Activated CD8-positive, alpha-beta memory T cell treated with anti-CD3 and anti-CD28 coated beads, Interleukin-2, amount 10 ng/mL, durations not matched to agents 7 days and 5 days (primary cell): ENCODE measurements at places on chromosomes 1 and 21. TPM values are rescaled to one million over a fixed set of nuclear protein-coding genes. Genes with fewer than 3 reads are reported as not detected.

WNT4 gene
- not detected for total RNA-seq

CDC42BPA gene
- 2.8 TPM for total RNA-seq

MIXL1 gene
- total RNA-seq = not detected

OPTC gene
- total RNA-seq = not detected

OR13G1 gene
- not detected for total RNA-seq

PCSK9 gene
- total RNA-seq = 0.07 TPM

PRKAA2 gene
- not detected for total RNA-seq

RNU1-3 gene
- 3,744 TPM for total RNA-seq

RNU1-2 gene
- 3,744 TPM for total RNA-seq

DNA sequence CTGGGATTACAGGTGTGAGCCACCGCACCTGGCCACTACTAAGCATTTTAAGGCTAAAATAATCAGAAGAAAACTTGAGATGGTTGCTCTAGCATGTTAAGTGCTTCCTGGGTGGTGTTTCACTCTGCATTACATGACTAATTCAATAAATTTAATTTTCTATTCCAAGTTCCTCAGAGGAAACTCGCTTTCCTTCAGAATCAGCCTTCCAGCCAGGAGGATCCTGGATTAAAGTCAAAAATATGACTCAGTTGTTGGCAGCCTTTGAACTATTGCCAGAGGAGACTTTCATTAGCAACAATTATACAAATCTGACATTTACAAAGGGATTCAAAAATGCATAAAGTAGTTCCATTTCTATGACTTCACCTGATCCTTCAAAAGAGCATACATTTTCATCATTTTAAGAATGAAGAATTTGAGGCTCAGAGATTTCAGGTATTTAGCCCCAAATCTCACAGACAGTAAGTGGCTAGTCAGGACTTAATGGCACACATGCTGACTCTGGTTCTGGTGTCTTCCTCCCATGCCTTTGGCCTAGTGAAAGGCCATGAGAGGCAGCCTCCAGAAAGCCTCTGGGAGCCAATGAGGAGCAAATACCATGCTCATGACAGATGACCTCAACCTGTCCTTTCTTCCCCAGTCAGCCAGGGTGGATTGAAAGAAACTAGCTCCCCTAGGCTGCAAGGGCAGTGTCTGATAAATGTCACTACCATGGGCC, 115.7 kb downstream of the MAP3K21 start:
- peaks cover 14% of the 10 kb centered on the region for H3K27me3 ChIP-seq
- no peak overlapping the region for H3K4me3 ChIP-seq
- no peak overlapping the region for H3K27ac ChIP-seq
- no peaks in the 10 kb centered on the region for H3K36me3 ChIP-seq
- H3K4me1 ChIP-seq = no peaks in the 10 kb centered on the region
- DNase-seq = no peak

DNA sequence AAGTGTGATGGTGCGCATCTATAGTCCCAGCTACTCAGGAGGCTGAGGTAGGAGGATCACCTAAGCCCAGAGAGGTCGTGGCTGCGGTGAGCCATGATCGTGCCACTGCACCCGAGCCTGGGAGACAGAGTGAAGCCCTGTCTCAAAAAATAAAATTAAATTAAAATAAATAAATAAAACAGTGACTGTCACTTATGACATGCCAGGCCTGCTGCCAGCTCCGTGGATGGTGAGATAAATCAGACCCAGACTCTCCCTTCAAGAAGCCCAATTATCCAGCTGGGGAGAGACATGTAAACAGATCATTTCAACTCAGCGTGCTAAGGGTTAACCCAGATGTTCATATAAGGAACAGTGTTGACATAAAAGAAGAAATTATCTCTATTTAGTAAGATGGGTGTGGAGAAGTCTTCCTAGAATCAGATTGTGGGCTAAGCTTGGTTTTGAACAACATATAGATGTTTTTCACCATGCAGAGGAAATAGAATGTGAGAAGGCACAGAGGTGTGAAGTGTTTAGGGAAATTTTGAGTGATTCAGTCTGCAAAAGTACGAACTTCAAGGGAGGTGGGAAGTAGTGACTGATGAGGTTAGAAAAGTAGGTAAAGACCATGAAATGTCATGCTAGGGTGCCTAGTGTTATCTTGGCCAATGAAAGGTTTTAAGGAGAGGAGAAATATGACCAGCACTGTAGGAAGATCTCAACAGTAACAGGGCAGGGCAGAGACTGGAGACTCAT, 18.3 kb downstream of the YARS1 start:
- H3K4me1 ChIP-seq = peaks cover 51% of the 10 kb centered on the region
- H3K27me3 ChIP-seq = no peaks in the 10 kb centered on the region
- H3K27ac ChIP-seq = peak overlapping the region; percentile 78
- no peak for DNase-seq
- H3K4me3 ChIP-seq = peak overlapping the region; percentile 4

DNA sequence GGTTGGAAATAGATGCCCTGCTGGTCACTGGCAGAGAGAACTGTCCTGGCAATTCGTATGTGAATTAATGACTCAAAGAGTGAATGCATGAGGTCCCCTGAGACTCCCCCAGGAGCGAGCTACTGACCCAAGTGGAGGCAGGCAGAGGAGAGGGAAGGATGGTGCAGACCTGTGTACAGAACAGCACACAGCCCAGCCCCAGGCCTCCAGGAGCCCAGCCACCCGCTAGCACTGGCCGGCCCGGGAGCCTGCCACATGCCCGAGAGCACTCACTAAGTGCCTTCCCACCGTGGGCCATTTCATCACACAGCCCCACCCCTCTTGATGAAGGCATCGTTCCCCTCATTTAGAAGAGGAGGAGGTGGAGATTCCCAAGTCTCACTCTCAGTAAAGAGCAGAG, 62.0 kb upstream of the IGSF21 start:
- no peaks in the 10 kb centered on the region for H3K4me1 ChIP-seq
- H3K4me3 ChIP-seq = no peak overlapping the region
- H3K27ac ChIP-seq = no peak overlapping the region
- no peaks in the 10 kb centered on the region for H3K27me3 ChIP-seq
- DNase-seq = no peak

DNA sequence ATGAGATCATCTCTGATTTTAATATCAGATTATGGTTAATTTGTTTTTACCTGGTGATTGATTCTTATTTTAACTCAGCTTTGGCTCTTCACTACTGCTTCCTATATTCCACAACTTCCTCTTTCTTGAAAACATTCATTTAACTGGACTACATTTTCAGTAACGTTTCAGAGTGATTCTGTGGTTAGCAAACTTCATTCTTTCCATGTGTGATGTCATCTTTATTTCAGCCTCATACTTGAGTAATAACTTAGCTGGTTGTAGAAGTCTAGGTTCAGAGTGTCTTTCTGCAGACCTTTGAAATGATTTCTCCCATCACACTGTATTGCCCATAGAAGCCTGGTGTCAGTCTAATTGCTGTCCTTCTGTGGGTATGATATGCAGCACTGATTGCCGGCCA, 36.0 kb upstream of the SLC35F3 start:
- no peak for DNase-seq
- H3K27ac ChIP-seq = no peak overlapping the region
- no peaks in the 10 kb centered on the region for H3K27me3 ChIP-seq
- no peaks in the 10 kb centered on the region for H3K36me3 ChIP-seq
- H3K4me3 ChIP-seq = no peak overlapping the region

DNA sequence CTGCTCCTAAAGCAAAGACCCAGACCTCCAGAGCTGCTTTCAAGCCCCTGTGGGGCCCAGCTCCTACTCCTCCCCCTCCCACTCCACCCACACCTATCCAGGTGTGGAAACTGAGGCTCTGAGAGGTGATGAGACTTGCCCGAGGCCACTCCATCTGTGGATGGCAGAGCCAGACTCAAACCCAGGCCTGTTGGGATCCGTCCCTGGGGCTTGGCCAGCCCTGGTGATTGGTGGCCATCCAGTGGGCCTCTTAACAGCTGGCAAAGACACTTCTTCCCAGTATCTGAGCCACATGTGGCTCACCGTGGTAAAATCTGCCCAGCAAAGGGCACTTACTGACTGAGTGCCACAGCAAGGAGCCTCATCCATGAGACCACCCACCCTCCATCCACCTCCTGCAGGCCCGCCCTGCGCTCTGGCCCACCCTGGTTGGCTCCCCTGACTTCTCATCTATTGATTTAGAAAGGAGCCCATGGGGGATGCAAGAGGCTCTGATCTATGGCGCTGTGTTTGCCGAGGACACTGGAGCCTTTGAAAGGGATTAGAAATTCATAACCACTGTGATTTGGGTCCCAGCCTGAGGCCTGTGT, 398.5 kb downstream of the PTPRU start:
- H3K4me1 ChIP-seq = no peaks in the 10 kb centered on the region
- peak; percentile 35 for DNase-seq

GRCh38 chr1:59272507-59272906, 24.4 kb upstream of the FGGY start:
- peaks cover 9% of the 10 kb centered on the region for H3K27me3 ChIP-seq
- no peak for DNase-seq
- H3K4me1 ChIP-seq = peaks cover 18% of the 10 kb centered on the region
- no peak overlapping the region for H3K27ac ChIP-seq

GRCh38 chr1:184483101-184483683, 96.4 kb downstream of the C1orf21 start:
- H3K27me3 ChIP-seq = peaks cover 3% of the 10 kb centered on the region
- H3K27ac ChIP-seq = no peak overlapping the region
- DNase-seq = no peak
- H3K36me3 ChIP-seq = peaks cover 2% of the 10 kb centered on the region

- H3K36me3 ChIP-seq = no peaks in the 10 kb centered on the region
- H3K4me3 ChIP-seq = no peak overlapping the region
- no peak for DNase-seq
- no peaks in the 10 kb centered on the region for H3K4me1 ChIP-seq
- H3K27ac ChIP-seq = no peak overlapping the region
- H3K27me3 ChIP-seq = peaks cover 8% of the 10 kb centered on the region
Measured at GRCh38 chr1:101365186-101365585, 128.4 kb downstream of the S1PR1 start.

DNA sequence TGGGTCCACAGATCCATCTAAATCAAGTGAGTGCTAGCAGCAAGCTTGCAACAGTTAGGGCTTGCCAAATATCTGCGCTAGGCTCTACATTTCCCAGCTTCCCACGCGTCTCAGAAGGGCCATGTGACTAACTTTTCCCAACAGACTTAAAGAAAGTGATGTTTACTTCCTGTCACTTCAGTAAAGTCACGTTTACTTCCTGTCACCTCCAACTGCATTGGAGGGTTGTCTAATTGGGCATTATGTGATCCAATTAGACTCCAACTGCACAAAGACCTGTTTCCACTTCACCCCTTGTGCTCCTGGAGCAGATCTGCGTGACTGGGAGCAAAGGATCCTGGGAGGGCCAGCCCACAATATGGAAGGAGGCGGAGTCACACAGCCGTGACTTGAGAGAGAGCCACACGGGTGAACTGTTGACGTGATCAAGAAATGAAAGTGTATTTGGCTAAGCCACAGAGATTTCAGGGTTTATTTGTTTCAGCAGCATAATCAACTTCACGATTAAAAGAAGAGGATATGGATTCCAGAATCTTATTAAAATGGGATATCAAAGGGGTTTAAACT, 77.7 kb downstream of the CYYR1 start:
- H3K4me1 ChIP-seq = no peaks in the 10 kb centered on the region
- no peak overlapping the region for H3K27ac ChIP-seq
- DNase-seq = no peak
- H3K4me3 ChIP-seq = no peak overlapping the region
- no peaks in the 10 kb centered on the region for H3K27me3 ChIP-seq

GRCh38 chr1:6274102-6274501, 13.2 kb upstream of the GPR153 start:
- H3K4me1 ChIP-seq = no peaks in the 10 kb centered on the region
- no peaks in the 10 kb centered on the region for H3K36me3 ChIP-seq
- H3K27ac ChIP-seq = no peak overlapping the region
- no peaks in the 10 kb centered on the region for H3K27me3 ChIP-seq
- no peak overlapping the region for H3K4me3 ChIP-seq
- DNase-seq = no peak

GRCh38 chr1:155120253-155120652, 7.4 kb upstream of the EFNA1 start:
- H3K27me3 ChIP-seq = peaks cover 43% of the 10 kb centered on the region
- no peak for DNase-seq
- H3K4me3 ChIP-seq = no peak overlapping the region
- H3K4me1 ChIP-seq = no peaks in the 10 kb centered on the region

DNA sequence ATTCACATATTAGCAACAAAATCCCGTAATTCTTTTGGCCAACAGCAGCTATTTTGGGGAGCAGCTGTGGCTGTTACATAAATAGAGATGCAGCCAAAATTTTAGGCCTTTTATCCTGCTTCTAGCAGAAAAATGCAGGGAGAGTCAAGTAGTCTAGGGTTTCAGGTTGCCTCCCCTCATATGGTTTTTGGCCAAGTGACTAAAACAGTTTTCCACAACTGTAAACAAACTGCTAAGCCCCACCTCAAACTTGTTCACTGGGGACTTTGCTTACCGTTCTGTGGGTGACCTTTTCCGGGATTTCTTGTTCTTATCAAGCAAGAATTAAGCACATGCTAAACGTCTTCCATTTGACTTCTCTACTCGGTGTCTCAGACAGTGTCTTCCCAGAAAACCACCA, 133.4 kb downstream of the EDEM3 start:
- H3K27ac ChIP-seq = no peak overlapping the region
- no peaks in the 10 kb centered on the region for H3K36me3 ChIP-seq
- H3K4me3 ChIP-seq = no peak overlapping the region
- no peaks in the 10 kb centered on the region for H3K27me3 ChIP-seq
- DNase-seq = no peak

- no peaks in the 10 kb centered on the region for H3K36me3 ChIP-seq
- H3K4me1 ChIP-seq = no peaks in the 10 kb centered on the region
- H3K27ac ChIP-seq = no peak overlapping the region
Measured at GRCh38 chr1:117032681-117033539, 27.2 kb upstream of the TTF2 start.

GRCh38 chr1:2882966-2883696, 81.6 kb upstream of the TTC34 start:
- DNase-seq = no peak
- no peaks in the 10 kb centered on the region for H3K4me1 ChIP-seq
- no peaks in the 10 kb centered on the region for H3K36me3 ChIP-seq
- H3K27me3 ChIP-seq = no peaks in the 10 kb centered on the region
- H3K4me3 ChIP-seq = no peak overlapping the region

DNA sequence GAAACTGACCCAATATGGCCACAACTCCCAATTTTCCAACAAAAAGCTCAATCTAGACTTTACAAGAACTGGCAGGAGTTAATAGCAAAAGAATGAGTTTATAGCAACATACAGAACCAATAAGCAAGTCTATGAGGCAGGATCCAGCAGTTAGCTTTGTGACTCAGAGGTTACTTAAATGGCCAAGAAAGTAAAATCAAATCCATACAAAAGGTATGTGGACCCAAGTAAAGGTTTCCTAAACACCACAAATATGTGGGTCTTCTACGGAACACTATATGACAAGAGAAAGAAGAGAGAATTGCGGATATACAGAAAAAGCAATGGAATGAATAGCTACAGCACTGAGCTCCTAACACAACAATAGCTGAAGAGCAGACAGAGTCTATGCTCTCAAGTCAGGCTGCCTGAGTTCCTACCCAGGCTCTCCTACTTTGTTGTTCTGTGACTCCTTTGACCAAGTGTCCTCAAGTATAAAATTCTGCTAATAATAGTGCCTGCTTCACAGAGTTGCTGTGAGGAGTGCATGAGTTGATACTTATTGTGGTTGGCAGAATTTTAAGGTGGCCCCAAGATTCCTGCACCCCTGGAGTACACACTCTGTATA, 204.3 kb downstream of the SMYD3 start:
- no peak overlapping the region for H3K27ac ChIP-seq
- H3K36me3 ChIP-seq = peaks cover 5% of the 10 kb centered on the region
- no peak overlapping the region for H3K4me3 ChIP-seq
- no peak for DNase-seq
- no peaks in the 10 kb centered on the region for H3K4me1 ChIP-seq
- no peaks in the 10 kb centered on the region for H3K27me3 ChIP-seq
